Right atrium auricular region (tissue), 2 donors: ENCODE measurements at places on chromosomes 12 and 14. TPM values are rescaled to one million over a fixed set of nuclear protein-coding genes. Genes with fewer than 3 reads are reported as not detected.

DNA sequence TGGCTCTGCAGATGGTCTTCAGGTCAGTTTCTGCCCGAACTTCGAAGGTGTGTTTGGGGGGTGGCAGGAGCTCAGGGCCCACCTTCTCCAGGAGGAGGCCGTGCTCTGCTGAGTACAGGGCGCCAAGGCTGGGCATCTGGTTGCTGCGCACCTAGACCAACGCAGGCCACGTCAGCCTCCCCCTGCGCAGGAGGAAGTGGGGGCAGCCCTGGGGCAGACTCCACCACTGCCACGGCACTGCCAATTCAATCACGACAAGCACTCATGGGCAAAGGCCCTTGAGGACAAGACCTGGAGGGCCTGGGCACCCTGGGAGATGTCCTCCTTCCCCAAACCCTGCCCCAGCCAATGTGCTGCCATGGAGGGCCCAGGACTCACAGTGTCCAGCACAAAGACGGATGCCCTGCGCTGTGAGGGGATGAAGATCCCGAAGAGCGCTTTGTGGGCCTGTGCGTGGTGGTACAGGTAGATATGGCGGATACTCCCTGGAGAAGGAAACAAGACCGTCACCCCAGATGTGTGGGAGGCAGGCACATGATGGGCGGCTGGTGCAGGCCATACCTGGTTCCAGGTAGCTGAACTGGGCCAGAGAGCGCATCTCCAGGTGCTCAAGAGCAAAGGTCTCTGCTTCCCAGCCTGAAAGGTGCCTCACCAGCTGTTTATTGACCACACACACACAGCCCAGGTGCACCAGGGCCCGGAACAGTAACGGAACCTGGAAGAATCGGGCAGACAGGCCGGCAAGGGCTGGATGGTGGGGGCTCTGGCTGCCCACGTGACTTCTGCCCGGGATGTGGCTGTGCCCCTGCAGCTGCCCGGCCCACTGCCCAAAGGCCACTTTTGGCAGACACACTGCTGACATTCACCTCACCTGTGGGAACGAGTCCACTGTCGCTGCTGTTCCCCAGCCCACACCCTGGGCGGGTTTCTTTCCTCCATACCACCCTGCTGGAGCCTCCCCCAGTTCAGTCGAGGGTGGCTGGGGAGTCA, 24.6 kb downstream of the P2RX2 start:
- DNase-seq = no peak
- no peak overlapping the region for H3K4me3 ChIP-seq
- peaks cover 29% of the 10 kb centered on the region for H3K36me3 ChIP-seq
- H3K27ac ChIP-seq = no peak overlapping the region

GRCh38 chr14:59155886-59156285, 32.6 kb upstream of the DAAM1 start:
- DNase-seq = no peak
- no peaks in the 10 kb centered on the region for H3K36me3 ChIP-seq
- H3K4me1 ChIP-seq = peaks cover 5% of the 10 kb centered on the region
- no peak overlapping the region for H3K27ac ChIP-seq
- H3K4me3 ChIP-seq = no peak overlapping the region

DNA sequence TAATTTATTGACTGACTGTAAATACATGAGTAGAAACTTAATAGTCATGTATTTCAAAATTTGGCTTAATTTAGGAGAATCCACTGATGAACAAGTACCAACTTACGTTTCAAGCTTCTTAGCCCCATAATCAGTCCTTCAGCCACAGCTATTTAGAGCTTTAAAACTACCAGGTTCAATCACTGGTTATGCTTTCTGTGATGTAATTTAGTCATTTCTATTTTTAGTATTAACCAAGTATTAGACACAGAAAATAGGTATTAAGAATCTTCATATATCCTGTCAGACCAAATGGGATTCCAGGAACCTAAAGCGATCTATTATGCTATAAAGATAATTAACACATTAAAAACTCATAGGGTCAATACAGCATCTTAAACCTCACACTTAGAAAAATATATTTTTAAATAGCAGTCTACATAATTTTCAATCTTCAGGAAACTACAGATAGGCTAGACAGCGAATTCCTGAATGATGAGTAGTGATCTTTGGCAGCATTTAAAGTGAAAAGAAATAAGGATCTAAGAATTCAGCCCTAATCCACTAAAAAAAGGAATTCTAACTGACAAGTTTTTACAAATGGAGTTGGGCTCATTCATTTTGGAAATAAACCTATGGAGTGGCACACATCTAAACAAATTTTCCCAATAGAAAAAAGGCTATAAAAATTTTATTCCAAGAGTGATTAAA, 51.5 kb downstream of the ZC3H14 start:
- H3K27ac ChIP-seq = no peak overlapping the region
- peaks cover 38% of the 10 kb centered on the region for H3K36me3 ChIP-seq
- no peaks in the 10 kb centered on the region for H3K27me3 ChIP-seq

GRCh38 chr12:48198672-48198971, 4.5 kb downstream of the OR10AD1 start:
- H3K27ac ChIP-seq = peak overlapping the region; percentile 99
- H3K36me3 ChIP-seq = no peaks in the 10 kb centered on the region
- no peaks in the 10 kb centered on the region for H3K27me3 ChIP-seq
- H3K4me1 ChIP-seq = no peaks in the 10 kb centered on the region
- peak; percentile 61 for DNase-seq
- H3K4me3 ChIP-seq = peak overlapping the region; percentile 59

GRCh38 chr12:14303661-14304155, 61.8 kb upstream of the ATF7IP start:
- no peak overlapping the region for H3K4me3 ChIP-seq
- no peaks in the 10 kb centered on the region for H3K27me3 ChIP-seq
- no peaks in the 10 kb centered on the region for H3K36me3 ChIP-seq
- H3K27ac ChIP-seq = no peak overlapping the region

TPI1 gene
- 842 TPM for total RNA-seq

SERPINA3 gene
- 330 TPM for total RNA-seq

IL22 gene
- total RNA-seq = not detected

STON2 gene
- 8.6 TPM for total RNA-seq

LGR5 gene
- 0.19 TPM for total RNA-seq
